Neural progenitor cell (in vitro differentiated cells): ENCODE measurements at places on chromosomes 16 and 17. TPM values are rescaled to one million over a fixed set of nuclear protein-coding genes. Genes with fewer than 3 reads are reported as not detected.

RGS9 gene
- total RNA-seq, result 3.6 and 7.9 TPM in 2 replicates

KCNJ2 gene
- 0.62 and 1.1 TPM in 2 replicates for total RNA-seq

LONP2 gene
- total RNA-seq, result 27.8 and 30.6 TPM in 2 replicates

MAF gene
- total RNA-seq, result 10.8 and 13.5 TPM in 2 replicates

KIF19 gene
- 0.15 and 0.62 TPM in 2 replicates for total RNA-seq

CDT1 gene
- total RNA-seq, result 7.8 and 57.9 TPM in 2 replicates
